ENCODE measurements at places on chromosomes 5 and 9. TPM values are rescaled to one million over a fixed set of nuclear protein-coding genes. Genes with fewer than 3 reads are reported as not detected.

GRCh38 chr9:134419684-134420076 lies 93.4 kb downstream of the RXRA start:
- no peak for DNase-seq
- peaks cover 5% of the 10 kb centered on the region for H3K4me1 ChIP-seq
- no peaks in the 10 kb centered on the region for H3K27me3 ChIP-seq

BRD9 gene
- 71.5 TPM for total RNA-seq

GRCh38 chr5:102771435-102771834 lies 16.3 kb downstream of the PAM start:
- no peak for DNase-seq
- H3K36me3 ChIP-seq: no peaks in the 10 kb centered on the region
- H3K4me1 ChIP-seq: peaks cover 13% of the 10 kb centered on the region
- no peak overlapping the region for H3K4me3 ChIP-seq
- H3K27ac ChIP-seq: no peak overlapping the region
- no peaks in the 10 kb centered on the region for H3K27me3 ChIP-seq

DNA sequence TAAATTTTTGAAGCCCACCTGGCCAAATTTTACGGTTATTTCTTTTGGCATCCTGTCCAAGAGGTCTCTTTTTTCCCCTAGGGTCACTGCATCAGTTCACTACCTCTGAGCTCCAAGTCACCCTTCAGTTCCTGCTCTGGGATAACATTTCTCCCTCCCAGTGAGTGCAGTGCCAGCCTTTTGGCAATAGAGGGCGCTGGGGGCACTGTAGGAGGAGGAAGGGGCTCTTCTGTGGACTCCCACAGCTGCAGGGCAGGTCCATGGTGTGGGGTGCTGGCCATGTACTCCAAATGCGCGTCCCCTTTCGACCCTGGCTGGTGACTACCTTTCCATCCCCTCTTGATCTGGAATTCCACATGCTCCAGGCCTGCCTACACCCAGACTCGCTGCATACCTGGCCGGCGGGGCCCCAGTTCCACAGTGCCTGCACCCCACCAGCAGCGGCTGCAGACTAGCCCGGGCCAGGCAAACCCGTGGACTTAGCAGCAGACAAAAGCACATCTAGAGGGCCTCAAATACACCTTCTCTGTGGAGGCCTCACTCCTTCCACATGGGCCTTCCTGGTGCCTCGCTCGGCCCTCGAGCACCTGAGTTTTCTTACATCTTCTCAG lies 20.3 kb upstream of the NINJ1 start:
- H3K36me3 ChIP-seq: no peaks in the 10 kb centered on the region
- H3K4me1 ChIP-seq: no peaks in the 10 kb centered on the region
- DNase-seq: peak; percentile 19
- H3K4me3 ChIP-seq: no peak overlapping the region

- no peak overlapping the region for H3K4me3 ChIP-seq
- DNase-seq: peak; percentile 46
- H3K27ac ChIP-seq: no peak overlapping the region
- H3K27me3 ChIP-seq: no peaks in the 10 kb centered on the region
- H3K36me3 ChIP-seq: no peaks in the 10 kb centered on the region
Observed at GRCh38 chr9:38641985-38642864, 21.8 kb upstream of the ANKRD18A start.

- DNase-seq: no peak
Observed at GRCh38 chr5:137113939-137114338, 385.2 kb downstream of the SPOCK1 start.

GRCh38 chr5:53549792-53550191 lies 10.6 kb upstream of the NDUFS4 start:
- H3K27ac ChIP-seq: no peak overlapping the region
- no peaks in the 10 kb centered on the region for H3K4me1 ChIP-seq
- no peaks in the 10 kb centered on the region for H3K36me3 ChIP-seq
- no peak for DNase-seq
- H3K4me3 ChIP-seq: no peak overlapping the region

- no peaks in the 10 kb centered on the region for H3K36me3 ChIP-seq
- no peaks in the 10 kb centered on the region for H3K27me3 ChIP-seq
- H3K4me1 ChIP-seq: no peaks in the 10 kb centered on the region
- H3K27ac ChIP-seq: no peak overlapping the region
- DNase-seq: no peak
Observed at GRCh38 chr5:2674456-2674855, 77.0 kb downstream of the IRX2 start.

DNA sequence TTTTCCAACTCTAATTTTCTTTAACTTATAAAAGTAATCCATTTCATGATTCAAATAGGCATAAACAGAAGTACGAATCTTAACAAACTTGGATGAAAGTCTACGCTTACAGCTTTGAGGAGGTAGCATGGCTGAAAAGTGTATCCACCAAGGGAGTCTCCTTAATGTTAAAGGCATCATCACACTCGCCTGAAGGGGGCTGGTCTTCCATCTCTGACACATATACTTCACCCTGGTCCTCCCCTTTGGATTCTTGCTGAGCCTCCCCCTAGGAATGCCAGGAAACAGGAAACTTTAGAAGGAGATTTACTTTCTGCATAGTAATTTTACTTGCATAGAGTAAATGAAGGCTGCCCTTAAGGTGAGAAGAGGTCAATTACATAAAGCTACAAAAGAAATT lies 10.3 kb upstream of the NME5 start:
- H3K27me3 ChIP-seq: no peaks in the 10 kb centered on the region
- peaks cover 13% of the 10 kb centered on the region for H3K4me1 ChIP-seq
- H3K27ac ChIP-seq: no peak overlapping the region
- no peak for DNase-seq
- no peak overlapping the region for H3K4me3 ChIP-seq

DNA sequence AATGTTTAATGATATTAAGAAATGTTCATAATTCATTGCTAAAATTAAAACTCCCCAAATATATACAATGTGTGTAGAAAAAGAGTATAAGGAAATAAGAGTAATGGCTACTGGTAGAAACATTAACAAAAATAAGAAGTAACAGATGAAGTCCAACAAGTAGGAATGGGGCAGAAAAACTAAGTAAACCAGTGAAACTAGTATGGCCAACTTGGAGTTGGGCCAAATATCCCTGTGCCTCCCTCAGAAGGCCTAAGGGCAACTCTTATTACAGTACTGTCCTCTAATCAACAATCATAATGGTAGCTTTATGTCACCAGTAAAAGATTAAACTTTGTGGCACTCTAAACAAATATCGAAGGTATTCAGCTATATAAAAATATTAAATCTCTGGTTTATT lies 93.5 kb downstream of the SSBP2 start:
- no peaks in the 10 kb centered on the region for H3K4me1 ChIP-seq
- H3K36me3 ChIP-seq: no peaks in the 10 kb centered on the region
- no peaks in the 10 kb centered on the region for H3K27me3 ChIP-seq
- H3K27ac ChIP-seq: no peak overlapping the region
- H3K4me3 ChIP-seq: no peak overlapping the region

GRCh38 chr9:28518439-28518838 lies 945.2 kb upstream of the C9orf72 start:
- no peak overlapping the region for H3K4me3 ChIP-seq
- no peaks in the 10 kb centered on the region for H3K27me3 ChIP-seq
- H3K27ac ChIP-seq: no peak overlapping the region
- H3K36me3 ChIP-seq: no peaks in the 10 kb centered on the region

- no peaks in the 10 kb centered on the region for H3K27me3 ChIP-seq
- H3K27ac ChIP-seq: no peak overlapping the region
- H3K36me3 ChIP-seq: no peaks in the 10 kb centered on the region
- H3K4me1 ChIP-seq: peaks cover 10% of the 10 kb centered on the region
Observed at GRCh38 chr5:74020503-74020902, 394.5 kb downstream of the ARHGEF28 start.

DNA sequence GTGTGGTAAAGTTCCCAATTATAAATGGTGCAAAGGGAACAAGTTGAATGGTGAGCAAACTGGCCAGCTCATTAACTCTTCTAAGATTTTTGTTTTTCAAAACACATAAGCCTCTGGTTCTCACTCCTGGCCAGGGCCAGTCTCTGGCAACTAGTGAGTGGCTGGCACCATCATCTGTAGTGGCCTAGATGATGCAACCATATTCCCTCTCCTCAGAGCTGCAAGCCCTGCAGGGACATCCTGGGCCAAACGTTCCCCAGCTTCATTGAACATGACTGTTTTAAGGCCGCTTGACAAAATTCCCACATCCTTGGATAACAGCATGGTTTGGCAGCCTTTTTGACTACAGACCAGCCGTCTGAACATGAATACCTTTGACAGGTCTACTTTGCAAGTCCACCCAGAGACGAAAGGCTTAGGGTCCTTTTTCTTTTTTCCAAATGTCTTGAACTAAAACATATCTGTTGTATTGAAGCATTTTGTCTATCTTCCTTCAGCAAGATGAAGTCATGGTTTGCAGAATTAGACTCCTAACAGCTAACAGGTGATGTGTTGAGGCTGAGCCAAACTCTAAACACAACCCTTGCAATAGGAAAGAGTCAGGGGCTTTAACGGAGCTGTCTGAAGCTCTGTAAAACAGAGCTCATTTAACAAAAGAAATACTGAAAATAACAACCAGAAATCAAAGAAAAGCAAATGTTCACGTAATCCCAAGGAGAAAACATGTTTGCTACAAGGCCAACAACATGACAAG lies 23.8 kb downstream of the MACROH2A1 start:
- no peak overlapping the region for H3K27ac ChIP-seq
- H3K36me3 ChIP-seq: peaks cover 100% of the 10 kb centered on the region
- no peak overlapping the region for H3K4me3 ChIP-seq
- H3K27me3 ChIP-seq: no peaks in the 10 kb centered on the region
- DNase-seq: no peak

GRCh38 chr9:126614088-126614454 lies 343 bp downstream of the LMX1B start:
- H3K27ac ChIP-seq: no peak overlapping the region
- peaks cover 72% of the 10 kb centered on the region for H3K27me3 ChIP-seq
- no peak for DNase-seq

ADRB2 gene
- 13.8 TPM for total RNA-seq

NRG2 gene
- total RNA-seq: not detected
